Fibroblast of villous mesenchyme (primary cell): ENCODE measurements at places on chromosomes 7 and 10.

- no peak for DNase-seq
These were observed 468.6 kb upstream of the TEX47 start for GRCh38 chr7:89264126-89264525.

DNA sequence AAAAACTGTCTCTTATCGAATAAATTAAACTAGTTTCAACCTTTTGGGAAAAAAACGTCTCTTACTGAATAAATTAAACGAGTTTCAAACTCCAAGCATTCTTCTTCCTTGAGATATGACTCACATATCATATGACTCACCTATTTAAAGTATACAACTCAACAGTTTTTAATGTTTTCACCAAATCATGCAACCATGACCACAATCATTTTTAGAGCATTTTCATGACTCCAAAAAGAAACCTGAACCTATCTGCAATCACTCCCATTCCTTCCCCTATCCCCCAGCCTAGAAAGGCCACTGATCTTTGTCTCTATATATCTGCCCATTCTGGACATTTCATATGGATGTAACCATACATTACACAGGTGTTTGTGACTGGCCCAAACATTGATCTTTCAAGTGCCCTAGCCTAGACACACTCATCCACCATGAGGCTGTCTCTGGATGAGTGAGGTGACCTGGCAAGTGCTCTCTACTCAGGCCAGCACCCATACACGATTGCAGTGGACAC, 115.3 kb downstream of the PIP4K2A start:
- peak; percentile 75 for DNase-seq

DNA sequence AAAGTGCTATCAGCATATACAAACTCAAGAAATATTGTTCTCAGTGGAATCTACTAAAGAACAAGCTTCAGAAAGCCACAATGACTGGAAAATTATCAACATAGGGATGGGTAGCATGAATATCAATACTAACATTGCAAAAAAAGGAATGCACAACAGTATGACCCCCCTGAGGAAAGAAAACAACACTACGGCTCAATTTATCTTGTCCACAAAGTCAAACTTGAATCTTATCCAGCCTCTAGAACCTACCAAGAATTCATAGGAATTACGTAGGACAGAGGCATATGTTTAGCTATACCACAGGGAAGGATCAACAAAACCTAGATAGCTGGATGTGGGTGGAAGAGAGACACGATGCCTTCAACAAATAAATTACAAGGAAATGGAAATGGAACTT, 54.6 kb downstream of the AGMO start:
- DNase-seq: no peak

DNA sequence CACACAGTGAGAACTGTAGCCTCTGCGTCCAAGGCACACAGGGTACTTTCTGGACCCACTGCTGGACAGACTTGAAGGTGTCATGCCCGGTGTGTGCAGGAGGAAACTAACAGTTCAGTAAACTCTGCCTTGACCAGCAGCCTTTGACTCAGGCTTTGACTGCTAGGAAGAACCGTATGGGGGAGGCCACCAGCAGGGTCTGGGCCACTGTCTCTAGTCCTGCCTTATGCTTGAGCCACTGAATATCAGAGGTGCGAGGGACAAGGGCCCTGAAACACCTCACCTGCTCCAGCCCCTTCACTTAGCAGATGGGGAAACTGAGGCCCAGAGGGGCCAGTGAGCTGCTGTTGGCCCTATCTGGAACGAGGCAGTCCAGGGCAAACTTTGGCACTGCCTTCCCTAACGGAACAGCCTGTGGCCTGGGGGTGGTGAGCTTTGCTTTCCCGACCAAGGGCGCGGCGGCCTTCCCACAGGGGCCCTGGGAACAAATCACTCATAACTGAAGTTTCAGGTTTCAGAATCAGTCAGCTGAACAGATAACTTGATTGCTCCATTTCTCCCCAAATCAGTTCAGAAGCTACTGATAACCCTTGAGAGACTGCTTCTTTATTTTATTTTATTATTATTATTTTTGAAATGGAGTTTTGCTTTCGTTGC, 130.0 kb downstream of the FAM53B start:
- no peak for DNase-seq
